ENCODE measurements at places on chromosomes 13 and 19.

GRCh38 chr13:59157181-59157580, 1006.5 kb downstream of the DIAPH3 start:
- DNase-seq = no peak

DNA sequence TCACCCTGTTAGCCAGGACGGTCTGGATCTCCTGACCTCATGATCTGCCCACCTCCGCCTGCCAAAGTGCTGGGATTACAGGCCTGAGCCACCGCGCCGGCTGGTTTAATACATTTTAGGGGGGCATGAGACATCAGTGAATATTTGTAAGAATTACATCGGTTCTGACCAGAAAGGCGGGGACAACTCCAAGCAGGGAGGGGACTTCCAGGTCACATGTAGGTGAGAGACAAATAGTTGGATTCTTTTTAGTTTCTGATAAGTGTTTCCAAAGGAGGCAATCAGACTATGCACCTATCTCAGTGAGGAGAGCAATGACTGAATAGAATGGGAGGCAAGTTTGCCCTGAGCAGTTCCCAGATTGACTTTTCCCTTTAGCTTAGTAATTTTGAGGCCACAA, 3.7 kb upstream of the ZNF552 start:
- DNase-seq = no peak

GRCh38 chr19:46902402-46902766, 41.6 kb downstream of the ARHGAP35 start:
- peak; percentile 52 for DNase-seq

DNA sequence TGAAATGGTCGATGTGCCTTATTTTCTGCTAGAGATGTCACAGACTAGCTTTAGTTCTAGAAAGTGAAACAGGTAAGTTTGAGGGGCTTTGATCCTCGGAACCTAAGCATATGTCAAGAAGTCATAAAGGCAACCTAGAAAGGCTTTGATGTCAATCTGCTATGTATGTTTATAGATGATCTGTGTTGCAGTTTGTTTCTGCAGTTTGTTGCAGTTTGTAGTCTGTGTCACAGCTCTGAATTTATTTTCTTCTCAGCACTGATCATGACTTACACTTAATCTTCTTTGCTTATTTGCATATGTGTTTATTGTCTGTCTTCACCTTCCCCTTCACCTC, 5.9 kb downstream of the LSM14A start:
- no peak for DNase-seq

- DNase-seq = no peak
Measured at GRCh38 chr19:14094854-14095253, 4.3 kb upstream of the SAMD1 start.

- no peak for DNase-seq
Measured at GRCh38 chr19:1146858-1147780, 26.9 kb downstream of the SBNO2 start.

DNA sequence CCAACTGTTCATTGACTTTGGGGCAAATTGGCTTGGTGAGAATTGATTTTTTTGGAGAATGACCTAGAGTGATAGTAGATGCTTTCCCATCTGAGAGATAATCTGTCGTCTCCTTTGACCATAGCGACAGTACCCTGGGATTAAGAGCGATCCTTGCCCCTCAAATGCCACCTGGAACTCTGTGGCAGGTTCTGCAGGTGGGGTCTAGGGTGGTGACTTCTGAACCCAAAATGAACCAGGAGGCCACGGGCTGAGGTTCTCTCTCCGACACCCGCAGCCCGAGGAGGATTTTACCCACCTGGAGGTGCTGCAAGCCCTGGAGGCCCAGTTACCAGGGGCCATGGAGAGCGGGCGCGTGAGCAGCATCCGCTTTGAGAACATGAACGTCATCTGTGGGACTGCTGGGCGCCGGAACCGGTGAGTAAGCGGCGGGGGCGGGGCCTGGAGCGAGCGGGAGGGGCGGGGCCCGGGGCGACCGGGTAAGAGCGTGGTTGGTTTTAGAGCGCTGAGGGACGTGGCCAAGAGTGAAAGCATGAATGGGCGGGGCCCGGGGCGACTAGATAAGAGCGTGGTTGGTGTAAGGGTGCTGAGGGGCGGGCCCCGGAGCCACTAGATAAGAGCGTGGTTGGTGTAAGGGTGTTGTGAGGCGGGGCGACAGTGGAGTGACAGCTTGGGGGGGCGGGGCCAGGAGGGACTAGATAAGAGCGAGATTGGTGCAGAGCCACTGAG, 8.6 kb downstream of the C19orf81 start:
- DNase-seq = peak; percentile 100

DNA sequence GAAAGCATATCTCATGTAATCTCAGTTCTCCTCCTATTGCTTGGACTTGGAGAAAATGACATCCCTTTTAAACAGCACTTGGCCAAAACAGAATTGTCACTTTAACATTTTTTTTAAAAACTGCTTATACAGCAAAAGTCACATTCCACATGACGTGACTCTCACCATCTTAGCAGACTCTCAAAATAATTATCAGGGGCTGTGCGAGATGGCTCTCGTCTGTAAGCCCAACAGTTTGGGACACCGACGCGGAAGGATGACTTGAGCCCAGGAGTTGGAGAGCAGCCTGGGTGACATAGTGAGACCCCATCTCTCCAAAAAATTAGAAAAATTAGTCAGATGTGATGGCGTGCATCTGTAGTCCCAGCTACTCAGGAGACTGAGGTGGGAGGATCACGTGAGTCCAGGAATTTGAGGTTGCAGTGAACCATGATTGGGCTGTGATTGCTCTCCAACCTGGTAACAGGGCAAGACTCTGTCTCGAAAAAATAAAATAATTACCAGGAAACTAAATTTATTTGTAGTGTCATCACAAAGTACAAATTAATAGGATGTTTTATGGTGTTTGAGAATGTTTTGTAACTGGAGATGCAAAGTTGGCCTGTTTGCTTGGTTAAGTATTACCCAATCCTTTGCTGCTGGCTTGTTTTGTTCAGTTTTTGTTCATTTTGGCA, 8.8 kb downstream of the SAFB start:
- no peak for DNase-seq

GRCh38 chr19:32222556-32222955, 122.9 kb upstream of the ZNF507 start:
- no peak for DNase-seq

GRCh38 chr13:99639126-99639525, 137.9 kb downstream of the TM9SF2 start:
- no peak for DNase-seq

- DNase-seq = peak; percentile 9
Measured at GRCh38 chr13:59861676-59862075, 302.1 kb downstream of the DIAPH3 start.

DNA sequence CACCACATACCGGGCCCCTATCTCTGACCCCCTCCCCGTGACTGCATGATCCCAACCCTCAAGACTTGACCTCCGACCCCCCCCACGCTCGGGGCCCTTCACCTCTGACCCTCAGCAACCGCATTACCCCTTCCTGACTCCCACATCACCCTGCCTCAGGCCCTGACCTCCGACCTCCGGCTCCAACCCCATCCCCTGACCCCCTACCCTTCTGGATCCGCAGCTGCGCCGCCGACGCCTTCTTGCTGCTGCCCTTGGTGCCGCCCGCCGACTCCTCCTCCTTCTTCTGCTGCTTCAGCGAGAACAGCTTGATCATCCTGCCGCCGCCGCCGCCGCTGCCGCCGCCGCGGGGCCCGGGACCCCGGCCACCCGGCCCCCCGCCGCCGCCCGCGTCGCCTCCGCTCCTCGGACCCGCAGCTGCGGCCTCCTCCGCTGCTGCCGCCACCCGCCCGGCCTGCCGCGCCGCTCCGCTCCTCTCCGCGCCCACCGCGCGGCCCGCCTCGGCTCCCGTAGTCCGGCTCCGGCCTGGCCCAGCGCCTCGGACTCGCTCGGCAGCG, at the start of gene UBE2M:
UBE2M (minus strand) TSS at position 546 of the 557 bp plus-strand sequence; CDS start at position 316, 230 bp downstream.
- peak; percentile 71 for DNase-seq

DNA sequence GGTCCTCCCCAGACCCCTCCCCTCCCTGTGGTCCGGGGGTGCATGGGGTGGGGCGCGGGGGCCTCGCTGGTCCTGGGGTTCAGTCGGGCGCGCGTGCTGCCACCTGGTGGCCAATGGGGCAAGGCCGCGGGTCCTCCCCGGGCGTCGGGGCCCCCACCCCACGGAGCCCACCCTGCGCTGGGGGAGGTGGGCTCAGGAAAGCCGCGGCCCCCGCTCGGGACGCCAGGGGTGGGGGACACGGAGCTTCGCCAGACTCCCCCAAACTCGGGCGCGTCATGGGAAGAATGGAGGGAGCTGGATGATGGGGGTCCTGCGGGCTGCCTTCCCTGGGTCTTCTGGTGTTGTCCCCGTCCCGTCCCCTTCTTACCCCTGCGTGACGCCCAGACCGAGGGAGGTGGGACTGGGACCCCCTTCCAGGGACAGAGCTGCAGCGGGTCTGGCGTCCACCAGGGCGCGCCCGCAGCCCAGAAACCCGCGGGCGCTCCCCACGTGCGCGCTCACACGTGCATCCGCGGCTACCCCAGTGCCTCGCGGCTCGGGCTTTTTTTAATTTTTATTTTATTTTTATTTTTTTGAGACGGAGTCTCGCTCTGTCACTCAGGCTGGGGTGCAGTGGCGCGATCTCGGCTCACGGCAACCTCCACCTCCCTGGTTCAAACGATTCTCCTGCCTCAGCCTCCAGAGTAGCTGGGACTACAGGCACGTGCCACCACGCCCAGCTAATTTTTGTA, 19.8 kb upstream of the TCF3 start:
- DNase-seq = peak; percentile 47

- DNase-seq = peak; percentile 59
Measured at GRCh38 chr13:79867254-79867653, 386.3 kb downstream of the NDFIP2 start.
